Astrocyte of the cerebellum (primary cell): ENCODE measurements at places on chromosomes 3 and 15.

GRCh38 chr3:11588755-11589154 lies 55.0 kb downstream of the VGLL4 start:
- DNase-seq: no peak

GRCh38 chr3:134619884-134620445 lies 30.9 kb downstream of the KY start:
- DNase-seq: no peak

DNA sequence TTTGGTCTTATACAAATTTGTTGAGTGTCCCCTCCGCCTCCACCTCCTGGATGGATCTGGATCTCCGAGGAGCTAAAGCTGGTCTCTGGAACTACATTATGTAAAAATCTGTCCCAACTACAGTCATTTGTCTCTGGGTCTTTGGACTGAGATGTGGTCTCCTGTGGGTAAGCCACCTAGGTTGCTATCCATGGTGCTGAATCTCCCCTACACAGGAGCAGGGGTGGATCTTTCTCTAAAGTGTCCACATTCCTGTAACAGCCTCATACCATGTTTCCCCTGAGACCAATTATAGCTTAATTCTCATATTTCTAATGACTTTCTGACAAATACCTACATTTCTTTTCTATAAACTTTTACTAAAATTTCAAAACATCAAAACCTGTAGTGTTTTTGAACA lies 625.8 kb downstream of the TAFA4 start:
- no peak for DNase-seq

- no peak for DNase-seq
Observed at GRCh38 chr15:25763331-25763751, 99.8 kb downstream of the ATP10A start.

DNA sequence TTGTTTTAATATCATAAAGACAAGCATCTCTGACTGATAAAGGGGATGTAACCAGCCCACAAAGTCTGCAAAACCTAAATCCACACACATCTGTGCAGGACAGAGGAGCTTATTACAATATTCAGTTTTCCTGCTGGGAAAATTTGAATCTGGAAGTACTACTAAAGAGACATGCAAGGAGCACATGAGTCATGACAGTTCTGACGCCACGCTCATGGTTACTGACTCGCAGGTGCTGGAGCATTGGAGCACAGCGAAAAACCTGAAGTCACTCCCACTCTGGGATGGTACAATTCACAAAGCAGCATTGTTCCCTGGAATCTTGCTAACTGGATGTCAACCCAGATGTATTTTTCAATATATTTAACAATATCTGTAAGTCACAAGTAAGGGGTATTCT lies 7.6 kb upstream of the ISL2 start:
- no peak for DNase-seq

- DNase-seq: no peak
Observed at GRCh38 chr15:40097968-40098476, 10.7 kb downstream of the BMF start.

DNA sequence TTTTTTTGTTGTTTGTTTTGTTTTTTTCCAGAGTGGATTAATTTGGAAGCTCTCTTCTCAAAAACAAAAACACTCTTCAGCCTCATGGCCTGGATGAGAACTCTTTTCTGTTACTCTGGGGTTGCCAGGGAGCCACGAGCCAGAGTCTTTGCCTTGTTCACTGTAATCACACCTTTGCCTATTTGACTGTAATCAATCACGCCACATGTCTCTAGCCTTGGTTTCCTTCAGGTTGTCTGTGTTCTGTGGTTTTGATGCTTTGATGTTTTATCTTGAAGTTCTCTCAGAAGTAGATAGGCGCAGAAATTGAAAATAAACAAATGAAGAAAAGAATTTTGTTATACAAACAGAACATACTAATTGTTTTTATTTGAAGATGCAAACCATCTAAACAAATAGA lies 62.3 kb upstream of the IGF1R start:
- no peak for DNase-seq

GRCh38 chr15:27828746-27829145 lies 270.4 kb downstream of the OCA2 start:
- DNase-seq: no peak

- DNase-seq: no peak
Observed at GRCh38 chr3:45719655-45720487, 30.7 kb downstream of the SACM1L start.

DNA sequence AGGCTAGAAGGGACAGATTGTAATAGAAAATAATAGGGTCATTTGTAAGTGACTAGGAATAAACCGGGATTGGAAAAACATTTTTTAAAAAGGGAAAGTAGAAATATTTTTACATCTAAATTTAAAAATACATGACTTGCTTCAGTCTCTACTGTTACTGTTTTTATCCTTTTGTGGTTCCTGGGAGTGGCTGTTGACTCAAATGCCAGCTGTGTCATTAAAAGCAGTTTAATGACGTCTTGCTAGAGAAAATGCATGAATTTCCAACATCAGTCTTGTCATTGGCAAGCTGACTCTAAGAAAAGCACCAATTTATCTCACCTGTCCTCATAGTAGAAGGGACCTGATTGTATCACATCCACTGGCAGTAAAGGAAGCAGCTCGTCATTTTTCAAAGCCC lies 16.7 kb upstream of the LCMT2 start:
- DNase-seq: no peak

- DNase-seq: no peak
Observed at GRCh38 chr3:126121074-126121473, 37.1 kb upstream of the SLC41A3 start.

DNA sequence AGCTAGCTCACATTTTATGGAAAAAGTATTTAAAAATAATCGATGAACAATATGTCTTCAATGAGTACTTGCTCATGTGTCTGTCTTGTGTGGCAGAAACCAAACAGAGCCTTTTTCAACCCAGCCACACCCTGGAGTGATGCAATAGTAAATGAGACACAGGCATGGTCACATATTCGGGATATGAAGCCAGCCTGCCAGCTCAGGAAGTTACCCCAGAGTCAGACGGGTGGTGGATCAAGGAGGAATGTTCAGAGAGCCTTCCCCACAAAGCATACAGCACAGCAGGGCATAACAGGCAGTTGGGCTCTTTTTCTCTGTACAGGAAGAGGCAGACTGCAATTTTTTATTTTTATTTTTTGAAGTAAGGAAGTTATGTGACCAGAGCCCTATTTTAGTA lies 27.3 kb downstream of the LARP6 start:
- DNase-seq: no peak

GRCh38 chr3:42498791-42499477 lies 3.5 kb upstream of the VIPR1 start:
- no peak for DNase-seq

DNA sequence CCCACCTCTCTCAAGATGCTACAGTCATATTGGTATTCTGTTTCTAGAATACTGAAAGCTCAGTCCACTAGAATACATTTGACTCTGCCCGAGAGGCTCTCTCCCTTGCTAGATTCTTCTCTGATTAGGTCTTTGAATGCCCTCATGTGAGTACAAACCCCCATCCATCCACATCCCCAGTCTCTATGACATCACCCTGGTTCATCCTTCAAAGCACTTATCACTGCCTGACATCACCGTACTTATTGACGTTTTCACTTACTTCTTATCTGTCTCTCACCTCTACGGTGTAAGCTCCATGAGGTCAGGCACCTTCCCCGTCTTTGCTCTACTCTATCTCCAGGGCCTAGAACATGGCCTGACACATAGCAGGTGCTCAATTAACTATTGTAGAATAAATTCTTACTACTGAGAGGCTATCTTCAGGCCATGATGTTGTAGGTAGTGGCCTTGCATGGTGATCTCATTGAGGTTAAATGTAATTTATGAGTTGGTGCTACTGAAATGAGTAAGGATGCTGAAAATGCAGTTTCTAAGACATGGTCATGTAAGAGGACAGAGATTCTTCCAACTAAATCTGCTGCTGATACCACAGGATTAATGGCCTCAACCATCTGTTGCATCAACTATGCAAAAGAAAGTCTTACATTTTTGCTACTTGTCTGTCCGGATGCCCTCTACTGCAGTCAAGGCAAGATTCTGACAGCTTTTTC lies 26.8 kb downstream of the EOGT start:
- no peak for DNase-seq

DNA sequence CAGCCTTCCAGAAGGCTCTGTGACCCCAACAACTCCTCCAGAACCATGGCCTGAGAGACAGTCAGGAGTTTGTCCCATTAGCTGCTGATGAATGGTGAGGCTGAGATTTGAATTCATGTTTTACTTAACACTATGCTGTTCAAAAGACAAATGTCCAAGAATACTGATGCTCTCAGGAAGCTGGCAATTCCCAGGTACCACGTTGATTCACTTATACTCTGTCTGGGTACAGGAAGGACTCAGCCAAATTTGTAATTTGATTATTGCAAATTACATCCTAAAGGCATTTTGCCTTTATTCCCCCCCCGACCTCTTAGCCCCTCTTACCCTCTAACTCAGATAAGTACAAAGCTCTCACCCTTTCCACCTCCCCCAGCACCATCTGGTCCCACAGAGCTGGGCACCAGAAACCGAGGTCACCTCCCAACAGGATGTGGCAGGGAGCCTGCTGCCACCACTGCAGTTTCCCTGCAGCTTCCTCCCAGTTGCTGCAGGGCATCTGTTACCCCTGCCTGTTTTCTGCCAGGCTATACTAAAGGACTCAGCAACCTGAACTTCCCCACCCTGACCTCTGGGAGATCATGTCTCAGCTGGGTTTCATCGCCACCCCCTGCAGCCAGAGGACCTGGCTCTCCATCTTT lies 33.6 kb downstream of the EAF1 start:
- DNase-seq: no peak

GRCh38 chr3:113147681-113148261 lies 63.6 kb upstream of the BOC start:
- DNase-seq: no peak

- no peak for DNase-seq
Observed at GRCh38 chr15:79897380-79897678, 515 bp upstream of the MTHFS start.

DNA sequence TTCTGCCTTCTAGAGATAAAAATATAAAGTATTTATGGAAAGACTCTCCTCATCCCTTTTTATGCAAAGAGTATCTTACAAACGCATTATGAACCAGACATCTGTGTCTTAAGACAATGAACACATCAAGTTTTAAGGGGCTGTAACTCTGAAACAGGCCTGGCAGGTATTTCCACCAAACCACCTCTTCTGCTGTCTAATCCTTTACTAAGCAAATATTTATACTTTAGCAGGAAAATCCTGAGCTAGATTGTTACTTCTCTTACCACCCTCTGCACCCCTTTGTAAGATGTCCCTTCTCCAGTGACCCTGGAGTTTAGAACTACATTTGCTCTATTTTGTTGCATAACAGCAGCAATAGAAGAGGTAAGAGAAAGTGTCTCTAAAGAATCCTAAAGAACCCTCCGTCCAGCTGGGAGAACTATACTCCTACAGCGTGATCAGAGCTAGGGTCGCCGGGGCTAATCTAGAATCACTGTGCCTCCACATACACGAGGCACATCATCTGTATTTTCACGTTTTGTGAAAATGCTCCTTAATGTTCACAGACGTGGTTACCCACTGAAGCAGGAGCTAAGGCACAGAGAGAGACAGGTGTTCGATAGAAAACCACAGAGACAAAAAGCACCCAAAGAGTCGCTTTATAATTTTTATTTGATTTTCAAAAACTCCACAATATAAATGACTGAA lies 129.6 kb downstream of the FOXP1 start:
- DNase-seq: no peak

- no peak for DNase-seq
Observed at GRCh38 chr15:29939404-29939803, 117.1 kb upstream of the TJP1 start.

DNA sequence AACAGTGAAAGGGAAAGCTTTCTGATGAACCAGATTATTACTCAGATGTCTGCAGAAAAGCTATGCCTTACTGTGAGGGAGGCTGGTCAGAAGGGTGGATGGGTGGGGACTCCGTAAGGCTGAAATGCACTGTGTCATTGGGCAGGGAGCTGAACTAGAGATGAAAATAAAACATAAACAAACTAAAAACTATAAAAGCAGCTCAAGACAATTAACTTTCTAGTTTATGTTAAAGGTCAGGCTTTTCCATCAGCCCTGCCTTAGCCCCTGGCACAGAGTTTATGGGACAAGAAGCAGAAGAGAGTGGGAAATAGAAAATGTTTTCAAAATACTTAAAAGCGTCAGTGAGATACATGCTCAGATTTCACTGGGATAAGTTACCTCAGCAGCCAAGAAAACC lies 310.0 kb upstream of the UBE2E2 start:
- DNase-seq: no peak

GRCh38 chr3:125185805-125186204 lies 26.7 kb downstream of the SLC12A8 start:
- no peak for DNase-seq

DNA sequence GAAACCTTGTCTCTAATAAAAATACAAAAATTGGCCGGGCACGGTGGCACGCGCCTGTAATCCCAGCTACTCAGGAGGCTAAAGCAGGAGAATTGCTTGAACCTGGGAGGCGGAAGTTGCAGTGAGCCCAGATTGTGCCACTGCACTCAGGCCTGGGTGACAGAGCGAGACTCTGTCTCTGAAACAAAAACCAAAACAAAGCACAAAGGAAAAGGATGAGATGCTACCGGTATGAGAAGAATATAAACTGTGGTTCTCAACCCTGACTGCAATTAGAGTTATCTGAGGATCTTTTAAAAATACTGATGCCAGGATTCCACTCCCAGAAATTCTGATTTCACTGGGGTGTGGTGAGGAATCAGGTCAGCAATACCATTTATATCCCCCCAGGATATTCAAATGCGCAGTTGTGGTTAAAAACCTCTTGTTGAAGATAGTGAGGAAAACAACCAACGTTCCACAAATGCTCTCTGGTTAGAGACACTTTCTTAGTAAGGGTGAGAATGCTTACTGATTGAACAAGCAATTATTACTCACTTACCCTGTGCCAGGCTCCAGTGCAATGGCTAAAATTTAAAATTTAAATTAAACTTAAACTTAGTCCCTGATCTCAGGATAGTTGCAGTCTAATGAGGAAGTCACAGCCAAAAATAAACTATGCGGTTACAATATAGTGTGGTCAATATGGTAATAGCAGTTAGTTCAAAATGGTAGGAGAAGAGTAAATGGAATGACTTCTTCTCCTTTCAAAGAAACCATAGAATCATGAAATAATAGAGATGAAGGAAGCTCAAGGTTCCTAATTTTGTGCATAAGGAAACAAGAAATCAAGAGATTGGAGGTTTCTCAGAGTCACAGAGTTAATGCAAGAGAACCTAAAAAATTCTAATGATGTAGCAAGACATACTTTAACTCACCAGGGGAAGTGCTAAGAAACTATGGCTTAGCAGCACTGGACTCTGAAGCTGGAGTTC lies 109.5 kb downstream of the SSR3 start:
- no peak for DNase-seq

- DNase-seq: peak; percentile 3
Observed at GRCh38 chr3:165797551-165797950, 39.7 kb downstream of the BCHE start.
